GM20000 (cell line): ENCODE measurements at places on chromosomes 11 and 22.
A peak's percentile ranks its signal among the peaks of the same experiment; 100 is the strongest.

- DNase-seq: no peak
These were observed 7.2 kb upstream of the ELMOD1 start for GRCh38 chr11:107583629-107584195.

DNA sequence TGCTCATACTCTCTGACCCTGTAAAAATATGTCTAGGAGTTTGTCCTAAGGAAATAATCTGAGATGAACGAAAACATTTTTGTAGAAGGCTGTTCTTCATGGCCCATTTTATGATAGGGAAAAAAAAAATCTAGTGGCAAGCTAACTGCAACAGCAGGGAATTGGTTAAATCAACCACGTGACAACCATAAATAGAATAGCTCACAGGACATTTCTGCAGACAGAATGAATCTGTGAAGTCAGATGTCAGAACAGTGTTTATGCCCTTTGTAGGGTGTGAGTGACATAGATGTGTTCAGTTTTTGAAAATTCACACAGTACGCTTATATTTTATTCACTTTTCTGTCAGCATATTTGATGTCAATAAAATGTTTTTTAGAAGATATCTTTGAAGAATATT, 16.1 kb downstream of the ARHGAP1 start:
- DNase-seq: no peak

GRCh38 chr11:67354075-67355022, 1.0 kb upstream of the POLD4 start:
- peak; percentile 22 for DNase-seq

- no peak for DNase-seq
These were observed 96.5 kb upstream of the PDGFD start for GRCh38 chr11:104260456-104260855.

DNA sequence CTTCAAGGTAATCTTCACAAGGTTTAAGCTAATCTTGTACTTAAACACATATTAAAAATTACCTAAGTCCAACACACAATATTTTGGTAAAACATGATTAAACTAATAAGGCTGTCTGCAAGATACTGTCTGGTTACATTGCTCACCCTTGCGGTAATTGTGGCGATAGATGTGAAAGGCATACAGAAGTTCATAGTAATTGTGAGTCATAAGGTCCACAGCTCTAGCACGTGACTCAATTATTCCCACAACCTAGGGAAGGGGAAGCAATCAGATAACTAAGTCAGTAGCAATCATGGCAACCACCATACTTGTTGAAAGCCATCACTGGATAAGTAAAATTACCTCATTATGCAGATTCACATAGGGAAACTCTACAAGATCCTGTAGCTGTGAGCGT, 30.5 kb upstream of the FNBP4 start:
- no peak for DNase-seq

DNA sequence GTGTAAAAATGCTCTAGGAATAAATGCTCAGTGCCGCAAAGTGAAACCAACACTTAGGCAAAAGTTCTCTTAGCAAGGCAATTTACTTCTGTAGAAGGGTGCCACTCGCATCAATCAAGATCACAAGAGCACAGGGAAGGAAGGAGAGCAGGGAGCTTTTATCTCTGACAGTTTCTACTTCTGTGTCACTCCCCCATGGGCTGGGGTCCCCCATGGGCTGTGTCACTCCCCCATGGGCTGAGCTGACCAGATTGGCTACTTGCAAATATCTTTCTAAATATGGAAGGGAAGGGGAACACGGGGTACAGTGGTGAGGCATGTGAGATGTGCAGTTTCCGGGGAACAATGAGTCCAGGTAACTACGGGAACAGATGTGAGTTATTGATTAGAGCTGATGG, 397 bp downstream of the OR52N2 start:
- no peak for DNase-seq

DNA sequence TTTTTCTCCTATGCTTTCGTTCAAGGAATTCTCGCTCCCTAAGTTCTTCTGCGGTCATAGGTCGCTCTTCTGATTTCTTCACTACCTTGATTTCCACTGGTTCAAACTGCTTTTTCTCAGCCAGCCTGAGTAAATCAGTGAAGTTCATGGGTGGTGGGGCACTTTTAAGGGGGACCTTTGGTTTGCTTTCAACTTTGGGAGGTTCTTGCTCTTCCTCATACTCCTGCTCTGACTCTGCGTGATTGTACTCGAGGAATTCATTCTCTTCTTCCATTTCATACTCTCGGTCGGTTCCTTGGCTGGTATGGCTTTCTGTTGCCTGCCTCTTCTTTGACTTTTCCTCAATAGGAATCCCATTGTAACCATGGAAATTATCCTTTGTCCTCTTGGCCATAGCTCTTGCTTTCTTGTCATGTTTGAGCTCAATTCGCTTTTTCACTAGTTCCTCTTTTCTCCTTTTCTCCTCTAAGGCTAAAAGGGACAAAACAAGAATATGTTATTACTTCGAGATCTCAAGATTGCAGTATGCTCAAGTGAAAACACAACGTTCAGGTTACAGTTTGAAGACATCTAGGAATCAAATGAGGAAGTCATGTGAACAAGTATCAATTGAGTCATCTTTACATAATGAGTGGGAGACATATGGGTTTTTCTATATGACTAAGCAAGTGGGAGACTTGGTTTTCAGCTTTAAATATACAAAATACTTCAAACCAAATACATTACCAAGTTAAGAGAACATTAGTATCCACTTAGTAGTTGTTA, 16.2 kb downstream of the MISFA start:
- DNase-seq: peak; percentile 75

GRCh38 chr11:2932850-2933251, 3.6 kb upstream of the PHLDA2 start:
- no peak for DNase-seq

- no peak for DNase-seq
These were observed 43.8 kb upstream of the LYVE1 start for GRCh38 chr11:10611979-10612862.

- DNase-seq: peak; percentile 6
These were observed 70.6 kb downstream of the CTSC start for GRCh38 chr11:88266919-88267318.

GRCh38 chr11:113332023-113332422, 17.6 kb downstream of the TTC12 start:
- no peak for DNase-seq

DNA sequence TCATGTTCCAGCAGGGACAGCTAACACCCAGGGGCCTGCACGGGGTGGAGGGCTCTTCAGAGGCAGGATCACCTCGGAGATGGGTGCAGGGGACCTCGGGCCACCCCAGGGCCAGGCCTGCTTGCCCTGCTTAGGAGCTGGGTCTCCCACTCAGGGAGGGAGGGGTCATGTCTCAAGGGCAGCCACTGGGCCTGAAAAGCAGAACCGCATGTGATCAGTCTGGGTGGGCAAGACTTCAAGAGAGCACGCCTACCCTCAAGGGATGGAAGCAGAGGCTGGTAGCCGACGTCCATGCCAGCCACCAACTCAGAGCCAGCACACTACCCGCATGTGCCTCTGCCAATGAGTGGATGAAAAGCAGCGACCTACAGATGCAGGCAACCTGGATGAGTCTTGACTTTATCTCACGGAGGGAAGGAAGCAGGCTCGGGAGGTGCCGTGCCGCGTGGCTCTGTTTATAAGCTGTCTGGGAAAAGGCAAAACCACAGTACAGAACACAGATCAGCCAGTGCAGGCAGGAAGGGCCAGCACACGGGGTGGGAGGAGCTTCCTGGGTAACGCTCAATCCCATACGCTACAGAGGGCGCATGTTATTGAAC, 16.0 kb downstream of the TBX1 start:
- DNase-seq: no peak

- DNase-seq: no peak
These were observed 9.0 kb downstream of the OR6M1 start for GRCh38 chr11:123797114-123797513.

GRCh38 chr22:48696371-48696770, 1131.3 kb downstream of the BRD1 start:
- no peak for DNase-seq

DNA sequence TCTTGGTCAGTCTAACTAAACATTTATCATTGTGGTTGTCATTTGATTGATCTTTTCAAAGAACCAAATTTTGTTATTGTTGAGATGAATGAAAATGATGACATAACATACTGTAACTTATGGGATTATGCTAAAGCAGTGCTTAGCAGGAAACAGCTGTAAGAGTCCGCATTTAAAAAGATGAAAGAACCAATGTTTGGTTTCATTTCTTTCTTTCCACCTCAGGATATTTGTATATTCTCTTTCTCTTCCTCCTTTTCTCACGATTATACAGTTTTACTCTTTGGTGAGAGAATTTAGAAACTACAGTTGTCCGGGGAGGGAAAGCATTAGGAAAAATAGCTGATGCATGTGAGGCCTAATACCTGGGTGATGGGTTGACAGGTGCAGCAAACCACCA, 23.1 kb downstream of the PIH1D2 start:
- peak; percentile 28 for DNase-seq

- no peak for DNase-seq
These were observed 35.1 kb downstream of the RRP8 start for GRCh38 chr11:6568191-6568918.

- DNase-seq: no peak
These were observed 84.0 kb downstream of the THAP12 start for GRCh38 chr11:76296731-76297542.
